ENCODE measurements at places on chromosomes 2 and 18.

DNA sequence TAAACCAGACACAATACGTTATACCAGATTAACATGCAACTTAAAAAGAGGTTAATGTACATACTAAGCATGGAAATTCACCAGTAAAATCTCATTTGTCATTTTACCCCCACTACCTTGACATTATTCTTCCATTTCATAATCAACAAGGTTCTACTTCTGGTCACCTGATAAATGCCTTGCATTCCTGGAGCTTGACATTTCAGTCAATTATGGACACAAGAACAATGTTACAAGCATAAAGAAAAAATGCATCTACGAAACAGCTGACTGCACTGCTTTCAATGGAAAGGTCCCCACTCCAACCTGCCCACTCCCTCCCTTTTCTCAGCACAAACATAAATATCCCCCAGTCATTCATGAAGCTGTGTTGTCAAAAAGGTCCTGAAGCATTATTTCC lies 31.4 kb downstream of the ARL5A start:
- no peak for DNase-seq

- DNase-seq = no peak
Measured at GRCh38 chr2:185934232-185934631, 195.6 kb downstream of the FSIP2 start.

DNA sequence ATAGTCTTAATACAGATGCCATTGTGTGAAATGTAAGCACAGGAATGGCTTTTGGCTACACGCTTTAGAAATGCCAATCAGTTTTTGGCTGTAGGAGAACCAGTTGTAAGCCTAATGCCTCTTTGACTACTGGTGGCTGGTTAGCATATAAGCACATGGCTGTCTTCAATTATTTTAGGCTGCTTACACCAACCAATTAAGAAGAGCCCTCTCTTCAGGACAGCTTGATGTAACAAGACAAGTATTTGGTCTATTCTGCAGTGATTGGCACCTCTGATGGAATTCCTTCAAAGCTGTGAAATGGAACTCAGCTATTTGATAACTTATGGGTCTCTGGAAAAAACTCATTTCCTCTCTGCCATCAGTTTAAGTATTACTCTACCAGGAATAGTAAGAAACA lies 680.1 kb upstream of the FSHR start:
- no peak for DNase-seq

DNA sequence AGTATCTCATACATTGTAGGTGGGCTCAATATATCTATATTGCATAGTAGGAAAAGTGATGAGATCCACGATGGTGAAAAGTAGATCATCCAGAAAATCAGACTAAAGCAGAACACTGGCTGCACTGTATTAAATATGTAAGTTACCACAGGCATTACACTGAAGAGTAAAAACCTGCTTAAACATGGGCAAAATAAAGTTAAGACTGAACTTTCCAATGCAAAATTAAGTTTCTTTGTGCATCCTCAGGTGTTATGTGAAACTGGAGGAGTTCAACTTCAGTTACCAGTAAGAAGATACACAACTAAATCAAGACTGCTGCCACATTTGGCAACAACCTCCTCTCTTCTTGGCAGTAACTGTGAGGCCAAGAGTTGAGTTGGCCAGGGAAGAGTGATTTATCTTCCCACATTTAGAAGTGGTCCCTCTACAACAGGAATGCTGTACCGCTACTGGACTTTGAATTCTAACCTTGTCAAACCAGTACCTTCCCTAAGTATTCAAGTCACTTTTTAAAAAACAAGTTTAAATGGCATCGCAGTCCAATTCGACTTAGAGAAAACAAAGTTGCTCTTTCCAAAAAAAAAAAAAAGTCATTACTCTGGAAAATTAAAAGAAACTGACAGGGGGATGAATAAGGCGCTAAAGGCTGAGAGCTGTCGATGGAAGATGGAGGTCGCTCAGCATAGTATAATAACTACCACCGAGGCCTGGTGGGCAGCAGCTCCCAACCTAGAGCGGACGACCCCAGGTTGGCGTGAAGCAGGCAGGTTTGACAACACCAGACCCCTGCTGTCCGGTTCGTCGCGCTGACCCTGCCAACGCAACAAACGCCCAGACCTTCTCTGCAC lies 1.1 kb downstream of the MAP4K3 start:
- DNase-seq = peak; percentile 75
